SHP77 treated with DMSO at 0.1 percent for 48 hours (cell line): ENCODE measurements at places on chromosomes 7 and 10.

- no peak for DNase-seq
These were observed 40.8 kb downstream of the LAMB4 start for GRCh38 chr7:108089381-108089780.

DNA sequence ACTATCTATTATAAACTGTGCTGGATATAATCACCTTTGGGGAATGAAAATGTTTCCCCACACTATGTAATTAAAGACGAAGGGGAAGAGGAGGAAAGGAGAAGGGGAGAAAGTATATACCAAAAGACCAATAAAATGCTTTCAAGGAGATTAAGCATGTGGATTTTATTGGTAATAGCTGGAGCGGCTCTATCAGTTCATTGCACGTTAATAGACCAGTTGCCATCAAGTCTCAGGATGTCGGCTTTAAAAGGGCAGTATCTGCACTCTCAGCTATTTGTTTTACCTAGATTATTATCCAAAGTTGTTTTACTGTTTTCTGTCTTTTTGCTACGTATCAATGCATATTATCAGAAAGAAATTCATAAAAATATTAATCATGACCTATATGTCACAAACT is 9.0 kb downstream of the ETV1 start:
- no peak for DNase-seq

GRCh38 chr10:3622845-3623621 is 162.0 kb downstream of the KLF6 start:
- DNase-seq: no peak

GRCh38 chr10:34699904-34700517 is 115.1 kb downstream of the PARD3 start:
- DNase-seq: no peak

GRCh38 chr10:31299119-31299518 is 19.9 kb upstream of the ZEB1 start:
- DNase-seq: no peak

DNA sequence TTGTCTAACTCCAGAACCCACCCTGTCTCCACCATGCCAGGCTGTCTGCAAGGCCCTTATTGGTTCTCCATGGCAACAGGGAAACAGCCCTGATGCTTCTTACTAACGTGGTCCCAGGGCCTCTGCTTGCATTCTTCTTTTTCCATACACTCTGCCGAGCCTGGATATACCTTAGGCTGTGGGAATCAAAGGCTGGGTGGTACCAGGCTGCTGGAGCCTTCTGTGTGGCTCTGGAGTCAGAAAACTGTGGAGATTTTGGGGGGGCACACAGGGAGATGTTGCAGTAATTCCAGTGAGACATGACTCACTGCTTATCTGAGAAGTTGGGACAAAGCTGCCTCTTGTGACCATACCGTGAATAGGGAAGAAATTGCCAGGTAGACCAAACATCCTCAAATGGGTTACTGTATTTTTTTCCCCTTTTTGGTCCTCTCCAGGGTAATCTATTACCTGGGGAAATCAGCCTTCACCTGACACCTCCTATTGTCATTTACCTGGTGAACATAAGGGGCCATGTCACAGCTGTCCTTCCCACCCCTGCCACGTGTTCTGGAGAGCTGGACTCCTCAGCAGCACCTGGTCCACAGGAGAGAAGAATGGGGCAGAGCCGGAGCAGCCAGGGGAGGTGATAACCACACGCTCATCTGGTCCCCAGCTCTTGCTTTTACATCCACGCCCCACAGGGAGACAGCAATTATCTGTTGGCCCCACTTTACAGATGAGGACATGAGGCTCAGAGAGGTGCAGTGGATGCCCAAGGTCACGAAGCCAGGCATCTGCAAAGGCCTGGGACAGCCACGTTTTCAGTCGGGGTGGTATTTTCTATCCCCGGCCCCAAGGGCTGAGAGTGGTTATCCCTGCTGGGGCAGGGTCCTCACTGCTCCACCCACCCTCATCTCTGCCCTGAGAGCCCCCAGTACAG is 4.6 kb downstream of the CHST3 start:
- no peak for DNase-seq

- DNase-seq: no peak
These were observed 741 bp downstream of the GPR85 start for GRCh38 chr7:113085781-113086390.

GRCh38 chr10:60896033-60896432 is 48.0 kb downstream of the RHOBTB1 start:
- no peak for DNase-seq

- no peak for DNase-seq
These were observed 2.2 kb downstream of the EGR2 start for GRCh38 chr10:62813981-62814380.

- DNase-seq: no peak
These were observed 51.1 kb downstream of the ASB13 start for GRCh38 chr10:5615316-5615715.

DNA sequence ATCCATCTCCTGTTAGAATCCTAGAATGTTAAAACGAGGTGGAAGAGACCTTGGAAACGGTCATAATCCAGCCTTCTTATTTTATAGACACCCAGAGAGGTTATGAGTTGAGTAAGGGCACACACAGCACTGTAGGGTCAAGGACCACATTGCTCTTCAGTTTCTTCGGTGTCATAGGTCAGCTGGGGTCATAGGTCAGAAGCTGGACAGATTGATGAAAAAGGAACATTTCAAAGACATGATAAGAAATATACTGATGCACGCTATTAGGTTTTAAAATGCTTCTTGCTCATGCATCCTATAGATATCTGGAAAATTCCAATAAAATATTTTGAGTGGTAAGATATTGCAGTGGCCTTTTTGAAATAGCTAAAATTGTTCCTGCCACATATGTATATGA is 60.0 kb upstream of the BMS1 start:
- DNase-seq: no peak

GRCh38 chr7:22189230-22189629 is 167.7 kb downstream of the RAPGEF5 start:
- DNase-seq: no peak

GRCh38 chr10:22619101-22619500 is 95.3 kb downstream of the PIP4K2A start:
- no peak for DNase-seq

- DNase-seq: no peak
These were observed 66.2 kb downstream of the VPS41 start for GRCh38 chr7:38842746-38843145.

GRCh38 chr10:1893941-1894340 is 156.6 kb upstream of the ADARB2 start:
- no peak for DNase-seq

DNA sequence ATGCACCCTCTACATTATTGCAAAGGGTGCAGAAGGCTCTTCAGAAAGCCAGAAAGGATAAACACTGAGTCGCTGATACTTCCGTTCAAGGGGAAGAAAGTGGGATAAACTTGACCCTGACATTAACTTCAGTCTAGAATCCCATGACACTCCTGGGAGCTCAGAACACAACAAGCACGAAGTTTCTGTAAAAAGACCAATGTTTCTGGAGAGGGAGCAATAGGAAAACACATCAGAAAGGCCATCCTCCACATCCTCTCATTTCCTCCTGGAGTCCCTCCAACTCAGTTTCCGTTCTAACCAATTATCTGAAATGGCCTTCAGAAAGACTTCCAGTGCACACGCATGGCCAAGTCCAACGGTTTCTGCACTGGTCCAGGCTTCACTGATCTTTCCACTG is 113.5 kb downstream of the SORBS1 start:
- DNase-seq: no peak

DNA sequence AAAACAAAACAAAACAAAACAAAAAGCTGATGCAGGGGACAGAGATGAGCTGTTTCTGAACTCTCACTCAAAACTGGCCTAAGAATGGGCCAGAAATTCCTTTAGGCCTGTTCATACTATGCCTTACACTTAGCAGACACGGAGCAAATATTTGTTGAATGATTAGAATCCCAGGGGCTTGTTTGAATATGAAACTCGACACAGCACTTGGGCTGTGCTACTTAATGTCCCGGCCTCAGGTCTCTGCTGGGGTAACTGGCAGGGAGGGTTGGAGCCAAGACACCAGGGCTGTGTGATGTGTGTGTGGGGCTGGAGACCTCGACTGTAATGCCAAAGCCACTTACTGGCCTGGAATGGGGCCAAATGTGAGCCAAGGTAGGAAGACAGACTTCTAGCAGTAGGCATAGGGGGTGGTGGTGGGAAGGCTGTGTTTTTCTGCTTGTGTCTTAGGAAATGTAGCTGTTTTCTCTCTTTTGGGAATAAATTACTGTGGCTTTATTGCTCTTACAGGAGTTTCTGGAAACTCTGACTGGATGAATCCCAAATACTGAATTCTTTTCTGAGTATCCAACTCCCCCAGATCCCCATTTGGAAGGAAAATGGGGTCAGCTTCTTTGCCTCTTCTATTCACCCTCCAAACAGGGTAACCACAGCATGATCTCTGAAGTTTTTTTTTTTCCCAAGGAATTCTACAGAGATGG is 66.7 kb downstream of the EMX2 start:
- DNase-seq: no peak

DNA sequence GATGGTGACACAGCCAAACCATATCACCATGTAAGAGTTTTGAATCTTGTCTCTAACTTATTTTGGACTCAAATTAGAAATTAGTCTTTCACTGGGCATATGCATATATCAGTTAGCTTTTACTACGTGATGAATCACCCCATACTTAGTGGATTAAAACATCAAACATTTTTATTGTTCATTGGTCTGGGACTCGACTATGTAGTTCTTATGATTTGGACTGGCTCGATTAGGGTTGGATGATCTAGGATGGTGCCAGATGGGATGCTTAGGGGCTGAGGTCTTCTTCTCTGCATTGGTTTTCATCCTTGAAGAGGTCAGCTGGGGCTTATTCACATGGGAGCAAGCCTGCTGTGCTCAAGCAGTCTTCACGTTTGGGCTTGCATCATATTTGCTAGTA is 264.9 kb downstream of the EXOC4 start:
- DNase-seq: no peak

DNA sequence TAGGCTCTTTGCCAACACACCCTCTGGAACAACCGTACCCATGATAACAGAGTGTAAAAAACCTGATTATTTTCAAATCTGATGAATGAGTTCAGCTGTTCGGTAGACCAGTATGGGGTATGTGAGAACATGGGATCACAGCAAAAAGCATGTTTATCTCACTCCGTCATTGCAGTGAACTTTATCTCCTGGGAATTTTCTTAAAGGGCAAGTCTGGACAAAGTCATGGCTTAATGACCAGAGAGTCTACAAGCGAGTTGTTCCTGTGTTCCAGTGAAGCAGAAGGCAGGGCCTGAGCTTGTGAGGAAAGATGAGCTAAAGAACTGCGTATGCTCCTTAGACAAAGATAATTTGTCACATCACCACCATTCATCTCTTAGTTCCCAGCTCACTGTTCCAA is 219.7 kb downstream of the TRIL start:
- DNase-seq: no peak

GRCh38 chr10:43667761-43668386 is 19.2 kb upstream of the ZNF32 start:
- no peak for DNase-seq

DNA sequence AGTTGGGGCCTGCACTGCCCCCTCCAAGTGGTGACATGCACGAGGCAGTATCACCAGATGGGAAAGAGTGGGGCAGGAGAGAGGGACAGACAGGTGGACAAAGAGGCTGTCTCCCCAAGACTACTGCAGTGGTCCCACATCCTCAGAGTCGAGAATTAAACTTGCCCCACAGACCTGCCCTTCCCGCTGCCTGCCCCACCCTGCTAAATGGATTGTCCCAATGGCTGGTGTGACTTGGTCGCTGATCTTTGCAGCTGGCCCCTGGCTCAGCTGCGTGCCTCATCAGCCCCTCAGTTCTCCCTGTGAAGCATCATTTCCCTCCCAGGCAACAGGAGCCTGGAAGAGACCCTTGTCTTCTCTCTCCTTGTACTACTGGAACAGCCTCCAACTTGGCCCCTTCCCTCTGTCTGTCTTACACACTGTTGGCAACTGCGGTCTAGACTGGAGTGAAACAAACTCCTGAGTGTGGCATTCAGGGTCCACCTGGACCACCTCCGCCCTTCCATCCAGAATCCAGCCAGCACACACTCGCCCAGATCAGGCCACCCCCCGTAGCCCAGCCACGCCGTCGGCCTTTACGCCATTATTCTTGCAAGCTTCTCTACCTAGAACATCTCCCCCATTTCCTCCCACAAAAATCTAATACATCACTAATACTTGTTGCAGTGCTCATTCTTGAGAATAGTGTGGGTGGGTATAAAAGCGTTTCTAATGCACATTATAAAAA is 275.1 kb downstream of the CELF2 start:
- DNase-seq: no peak

- DNase-seq: no peak
These were observed 49.1 kb upstream of the GSAP start for GRCh38 chr7:77465256-77465655.

DNA sequence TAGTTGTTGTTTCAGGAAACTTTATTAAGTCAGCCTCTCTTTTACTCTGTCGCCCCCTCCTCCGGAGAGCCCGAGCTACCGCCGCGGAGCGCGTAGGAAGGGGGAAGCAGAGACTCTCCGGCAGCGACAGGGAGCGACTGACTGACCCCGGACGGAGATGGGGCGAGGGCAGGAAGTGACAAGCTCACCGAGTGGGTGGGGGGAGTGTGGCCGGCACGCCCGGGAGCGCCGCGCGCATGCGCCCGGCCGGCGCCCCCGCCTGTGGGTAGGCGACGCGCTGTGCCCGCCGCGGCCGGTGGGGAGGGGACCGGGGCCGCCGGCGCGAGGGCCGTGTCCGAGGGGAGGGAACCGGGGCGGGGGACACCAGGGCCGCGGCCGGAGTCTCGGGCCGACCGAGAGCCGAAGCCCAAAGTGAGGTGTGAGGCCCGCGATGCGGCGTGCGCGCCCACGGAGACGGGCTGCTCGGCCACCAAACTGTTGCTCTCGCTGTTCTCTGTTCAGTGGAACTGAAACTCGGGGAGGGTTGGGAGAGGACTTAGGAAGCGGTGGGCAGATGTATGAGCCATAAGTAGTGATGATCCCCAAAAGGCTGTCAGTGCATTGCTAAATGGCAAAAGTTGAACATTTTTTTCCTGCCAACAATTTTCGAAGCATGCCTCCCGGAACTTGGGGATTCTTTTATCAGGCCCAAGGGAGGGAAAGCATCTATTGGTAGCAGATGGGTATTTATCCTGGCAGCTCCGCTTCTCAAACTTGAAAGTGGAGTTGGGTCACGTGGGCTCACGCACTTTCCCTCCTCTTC is at the start of gene ZNF800:
ZNF800 (minus strand) TSS at position 143 of the 802 bp plus-strand sequence. CDS start 1,151 bp downstream, outside the sequence.
- DNase-seq: peak; percentile 55

GRCh38 chr10:4868357-4868657 is 42.3 kb downstream of the AKR1E2 start:
- no peak for DNase-seq

- no peak for DNase-seq
These were observed 62.9 kb downstream of the ENO4 start for GRCh38 chr10:116912162-116912561.

DNA sequence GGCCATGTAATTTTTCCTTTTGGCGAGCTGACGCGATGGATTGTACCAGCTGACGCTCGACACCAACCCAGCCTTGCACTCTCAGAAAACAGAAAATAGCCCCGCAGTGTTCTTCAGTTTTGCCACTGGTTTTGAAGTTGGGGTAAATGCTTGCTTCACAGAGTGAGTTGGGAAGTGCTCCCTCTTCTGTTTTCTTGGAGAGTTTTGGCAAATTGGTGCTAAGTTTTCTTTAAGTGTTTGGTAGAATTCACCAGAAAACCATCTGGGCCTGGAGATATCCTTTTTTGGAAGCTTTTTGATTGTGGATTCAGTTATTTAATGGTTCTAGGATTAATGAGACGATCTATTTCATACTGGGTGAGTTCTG is 252.8 kb downstream of the ELFN1 start:
- DNase-seq: no peak

GRCh38 chr10:86401588-86402282 is 35.1 kb upstream of the GRID1 start:
- no peak for DNase-seq
